Activated CD4-positive, alpha-beta T cell treated with anti-CD3 and anti-CD28 coated beads for 36 hours (primary cell): ENCODE measurements at places on chromosomes 2 and 18.

- no peak for DNase-seq
These were observed 125.5 kb downstream of the ANKRD44 start for GRCh38 chr2:197184959-197185586.

DNA sequence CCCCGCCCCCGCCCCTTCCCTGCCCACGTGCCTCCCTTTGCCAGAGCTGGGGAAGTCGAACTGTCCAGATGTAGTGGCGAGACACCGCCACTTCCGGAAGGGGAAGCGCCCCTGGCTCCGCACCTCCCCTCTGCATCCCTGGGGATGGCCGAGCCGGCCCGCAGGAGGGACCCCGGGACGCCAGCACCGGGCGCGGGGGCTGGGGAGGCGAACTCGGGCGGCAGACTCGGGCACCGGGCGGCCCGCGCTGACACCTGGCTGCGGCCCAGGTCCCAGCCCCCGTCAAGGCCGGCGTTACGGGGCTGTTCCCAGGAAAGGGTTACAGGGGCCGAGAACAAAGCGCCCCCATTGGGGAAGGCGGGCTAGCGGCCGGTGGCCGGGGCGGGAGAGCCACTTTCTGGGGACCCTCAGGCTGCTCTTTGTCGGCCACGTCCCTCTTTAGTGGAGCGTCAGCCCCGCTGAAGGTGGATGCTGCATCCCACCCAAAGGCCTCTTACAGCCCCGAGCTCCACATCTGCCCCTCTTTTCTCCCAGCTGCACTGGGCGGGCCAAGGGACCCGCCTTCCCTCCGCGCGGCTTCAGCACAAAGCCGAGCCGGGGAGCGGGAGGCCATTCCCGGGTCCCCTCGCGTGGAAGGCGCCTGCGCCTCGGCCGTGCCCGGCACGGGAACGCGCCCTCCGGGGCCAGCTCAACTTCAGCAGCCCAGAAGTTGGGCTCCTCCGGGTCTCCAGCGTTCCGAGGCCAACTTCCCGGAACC lies 1.3 kb downstream of the SDC1 start:
- peak; percentile 24 for DNase-seq

GRCh38 chr18:11859903-11860407 lies 8.7 kb downstream of the CHMP1B start:
- no peak for DNase-seq

- no peak for DNase-seq
These were observed 71.0 kb downstream of the STK39 start for GRCh38 chr2:168176402-168176801.

DNA sequence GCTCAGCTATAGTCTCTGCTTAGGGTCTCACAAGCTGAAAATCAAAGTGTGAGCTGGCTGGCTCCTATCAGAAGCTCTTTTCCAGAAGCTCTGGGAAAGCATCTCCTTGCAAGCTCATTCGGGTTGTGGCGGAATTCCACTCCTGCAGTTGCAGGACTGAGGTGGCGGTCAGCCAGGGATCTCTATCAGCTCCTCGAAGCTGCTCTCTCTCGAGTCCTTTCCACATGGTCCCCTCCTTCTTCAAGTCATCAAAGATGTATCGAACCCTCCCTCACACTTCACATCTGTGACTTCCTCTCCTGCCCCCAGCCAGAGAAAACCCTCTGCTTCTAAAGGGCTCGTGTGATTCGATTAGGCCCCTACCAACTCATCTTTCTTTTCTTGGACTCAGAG lies 141.7 kb downstream of the ZFP36L2 start:
- no peak for DNase-seq

GRCh38 chr2:231030725-231031124 lies 6.6 kb upstream of the C2orf72 start:
- no peak for DNase-seq

DNA sequence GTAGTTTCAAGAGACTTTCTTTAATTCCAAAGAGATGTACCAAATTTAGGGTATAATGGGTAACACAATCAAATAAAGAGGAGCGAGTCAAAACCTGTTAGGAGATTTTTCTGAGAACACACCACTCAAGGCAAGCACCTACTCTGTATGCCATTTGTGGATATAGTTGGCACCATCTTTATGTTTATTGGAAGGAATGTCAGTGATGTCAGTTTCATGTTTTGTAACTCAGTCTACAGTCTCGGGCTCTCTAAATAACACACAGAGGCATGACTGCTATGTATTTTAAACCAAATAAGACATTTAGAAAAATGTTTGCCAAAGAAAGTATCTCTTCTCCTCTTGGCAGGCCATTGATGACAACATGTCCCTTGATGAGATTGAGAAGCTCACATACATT lies 59.7 kb downstream of the CPS1 start:
- no peak for DNase-seq
